ENCODE measurements at places on chromosomes 5 and 9.

DNA sequence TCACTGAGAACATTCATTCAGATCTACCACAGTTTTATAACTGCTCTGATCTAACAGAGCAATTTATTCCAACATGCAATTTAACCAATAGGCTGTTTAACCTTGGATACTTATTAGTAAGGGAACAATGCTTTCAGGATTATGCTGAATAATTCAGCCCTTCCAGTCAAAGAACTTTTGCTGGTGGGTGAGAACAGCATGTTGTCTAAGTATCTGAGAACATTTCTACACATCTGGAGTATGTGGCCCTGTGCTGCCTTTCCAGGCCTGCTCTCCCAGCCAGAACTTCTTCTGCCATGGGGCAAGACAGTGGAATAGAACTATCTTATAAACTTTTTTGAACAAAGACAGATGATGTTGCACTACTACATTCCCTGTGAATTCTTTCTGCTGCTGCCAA lies 55.8 kb downstream of the NFIB start:
- DNase-seq: no peak

GRCh38 chr9:127874301-127875221 lies 2.9 kb downstream of the AK1 start:
- no peak for DNase-seq

GRCh38 chr9:127022913-127023660 lies 99.3 kb downstream of the ANGPTL2 start:
- DNase-seq: no peak

DNA sequence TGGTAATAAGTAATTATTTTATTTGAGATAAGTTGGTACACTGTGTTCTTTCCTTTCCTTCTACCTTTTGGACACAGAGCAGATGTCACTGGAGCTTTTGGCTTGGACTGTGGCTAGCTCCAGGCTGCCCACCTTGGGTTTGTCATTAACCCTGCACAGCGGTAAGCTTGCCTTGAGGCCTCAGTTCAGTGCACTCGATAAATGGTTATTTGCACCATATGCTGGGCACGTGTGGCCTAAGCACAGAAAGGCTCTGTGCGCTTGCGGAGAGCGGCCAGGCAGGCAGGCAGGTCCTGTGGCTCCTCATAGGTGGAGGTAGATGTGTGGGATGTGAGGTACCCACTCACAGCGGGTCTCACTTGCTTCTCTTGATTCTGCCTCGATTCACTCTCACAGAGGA lies 30.0 kb upstream of the TENT4A start:
- no peak for DNase-seq

GRCh38 chr5:15774632-15775031 lies 274.7 kb downstream of the FBXL7 start:
- DNase-seq: no peak

DNA sequence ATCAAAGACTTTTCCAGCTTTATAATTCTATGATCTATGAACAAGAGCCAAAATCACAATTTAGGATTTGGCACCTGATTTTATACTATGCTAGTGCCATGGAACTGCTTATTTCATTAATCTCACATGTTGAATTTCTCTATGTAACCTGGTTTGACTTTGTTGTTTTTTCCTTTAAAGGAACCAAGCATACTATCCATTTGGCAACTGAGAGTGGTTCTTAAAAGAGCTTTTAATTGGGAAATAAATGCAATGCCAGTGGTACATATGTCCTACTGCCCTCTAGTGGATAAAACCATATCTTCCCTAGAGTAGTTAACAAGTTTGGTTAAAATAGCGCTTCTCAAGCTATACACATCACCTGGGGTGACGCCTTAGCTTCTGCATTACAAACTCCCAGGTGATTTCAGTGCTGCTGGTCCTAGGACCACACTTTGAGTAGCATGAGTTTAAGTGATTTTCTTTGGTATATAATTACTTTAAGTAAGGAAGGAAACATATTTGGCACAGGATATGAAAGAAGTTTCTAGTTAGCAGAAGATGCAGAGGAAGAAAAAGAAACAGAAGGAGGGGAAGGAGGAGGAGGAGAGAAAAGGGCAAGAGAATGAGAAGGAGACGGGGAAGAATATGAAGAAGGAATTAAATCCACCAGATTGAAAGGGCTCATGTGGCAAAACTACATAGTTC lies 56.8 kb downstream of the FGF10 start:
- DNase-seq: no peak

- DNase-seq: no peak
Measured at GRCh38 chr5:111738118-111738517, 18.9 kb downstream of the NREP start.

DNA sequence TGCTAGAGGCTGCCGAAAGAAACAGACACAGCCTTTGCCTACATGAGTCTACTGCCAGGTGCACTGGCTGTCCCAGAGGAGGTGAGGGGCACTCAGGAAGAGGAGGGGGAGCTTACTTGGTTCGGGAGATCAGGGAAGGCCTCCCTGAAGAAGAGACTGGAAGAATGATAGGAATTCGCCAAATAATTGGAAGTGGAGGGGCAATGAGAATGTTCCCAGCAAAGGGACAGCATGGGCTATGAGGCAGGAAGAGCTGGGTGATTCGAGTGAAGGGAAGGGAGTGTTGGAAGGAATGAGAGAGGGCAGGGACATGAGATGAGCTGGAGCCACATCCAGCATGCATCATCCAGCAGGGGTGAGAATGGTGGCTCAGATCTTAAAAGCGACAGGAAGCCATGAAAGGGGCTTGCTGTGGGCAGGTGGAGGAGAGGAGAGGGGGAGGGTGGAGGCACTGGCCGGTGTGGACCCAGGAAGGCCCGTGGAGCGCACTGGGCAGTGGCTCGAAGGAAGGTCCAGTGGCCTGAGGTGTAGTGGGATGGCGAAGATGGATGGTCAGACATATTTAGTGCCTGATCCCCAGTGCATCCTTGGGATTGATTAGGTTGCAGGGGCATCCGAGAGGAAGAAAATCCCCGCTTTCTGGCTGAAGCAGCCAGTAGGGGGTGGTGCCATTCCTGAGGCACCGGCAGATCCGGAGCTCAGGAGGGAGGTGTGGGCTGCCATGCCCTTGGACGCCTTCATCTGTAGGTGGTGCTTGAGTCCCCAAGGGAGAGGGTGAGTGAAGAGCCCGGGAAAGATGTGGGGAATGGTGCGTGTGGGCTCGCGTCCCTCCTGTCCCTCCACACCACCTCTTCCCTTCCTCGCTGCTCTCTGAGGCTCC lies 53.5 kb upstream of the GARNL3 start:
- no peak for DNase-seq

DNA sequence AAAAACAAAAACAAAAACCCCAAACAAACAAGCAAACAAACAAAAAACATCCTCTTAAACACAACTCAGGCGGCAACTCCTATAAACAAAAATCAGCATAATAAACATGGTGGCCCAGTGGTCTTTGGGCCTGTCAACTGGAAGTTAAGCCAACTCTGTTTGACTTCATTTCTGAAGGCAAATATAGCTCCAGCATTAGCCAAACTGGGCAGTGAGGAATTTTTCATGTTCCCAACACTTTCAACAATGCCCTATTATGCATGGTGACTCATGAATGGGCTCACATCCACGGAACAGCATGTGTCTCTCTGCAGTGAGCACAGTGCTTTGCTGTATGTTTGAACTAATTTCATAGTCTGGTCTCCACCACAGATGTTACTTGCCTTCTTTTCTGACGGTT lies 143.9 kb upstream of the STC2 start:
- DNase-seq: peak; percentile 83

GRCh38 chr5:145969714-145970092 lies 33.3 kb downstream of the SH3RF2 start:
- no peak for DNase-seq

GRCh38 chr5:88487066-88487465 lies 218.4 kb upstream of the TMEM161B start:
- DNase-seq: no peak

- DNase-seq: no peak
Measured at GRCh38 chr9:98479967-98480847, 224.8 kb upstream of the TBC1D2 start.

DNA sequence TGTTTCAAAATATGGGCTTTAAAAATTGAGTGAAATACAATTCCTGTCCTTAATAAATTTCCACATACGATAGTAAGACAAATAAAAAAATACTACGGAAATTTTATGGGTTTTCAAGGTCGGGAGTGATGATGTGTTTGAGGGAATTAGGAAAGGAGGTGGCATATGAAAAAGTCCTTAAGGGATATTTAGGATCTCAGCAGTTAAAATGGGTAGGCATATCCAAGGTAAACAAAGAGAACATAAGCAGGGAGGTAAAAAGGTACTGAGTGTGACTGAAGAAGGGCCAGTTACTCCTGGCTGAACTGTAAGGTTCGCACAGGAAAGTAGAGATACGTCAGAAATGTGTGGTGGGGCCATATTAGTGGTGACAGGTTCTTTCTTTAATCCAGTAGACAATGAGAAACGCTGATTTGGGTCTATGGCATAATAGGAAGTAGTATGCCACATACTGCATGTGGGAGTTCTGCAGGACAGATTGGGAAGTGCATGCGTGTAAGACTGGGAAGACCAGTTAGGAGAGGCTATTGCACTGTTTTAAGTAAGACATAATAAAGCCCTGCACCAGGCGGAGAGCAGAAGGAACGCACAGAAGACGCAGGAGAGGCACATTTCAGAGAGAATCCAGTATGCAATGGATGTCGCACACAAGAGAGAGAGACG lies 937 bp upstream of the HMGCR start:
- DNase-seq: peak; percentile 40

- peak; percentile 14 for DNase-seq
Measured at GRCh38 chr9:131635285-131635684, 90.0 kb downstream of the PRRT1B start.

GRCh38 chr5:42131081-42131480 lies 206.0 kb downstream of the FBXO4 start:
- DNase-seq: no peak

- DNase-seq: peak; percentile 63
Measured at GRCh38 chr5:172766287-172767108, 4.5 kb downstream of the DUSP1 start.

GRCh38 chr5:127400946-127401670 lies 110.5 kb downstream of the MEGF10 start:
- no peak for DNase-seq

GRCh38 chr5:107864793-107865192 lies 194.1 kb upstream of the EFNA5 start:
- DNase-seq: no peak

GRCh38 chr5:177402271-177403043 lies 2.0 kb upstream of the PFN3 start:
- DNase-seq: no peak

DNA sequence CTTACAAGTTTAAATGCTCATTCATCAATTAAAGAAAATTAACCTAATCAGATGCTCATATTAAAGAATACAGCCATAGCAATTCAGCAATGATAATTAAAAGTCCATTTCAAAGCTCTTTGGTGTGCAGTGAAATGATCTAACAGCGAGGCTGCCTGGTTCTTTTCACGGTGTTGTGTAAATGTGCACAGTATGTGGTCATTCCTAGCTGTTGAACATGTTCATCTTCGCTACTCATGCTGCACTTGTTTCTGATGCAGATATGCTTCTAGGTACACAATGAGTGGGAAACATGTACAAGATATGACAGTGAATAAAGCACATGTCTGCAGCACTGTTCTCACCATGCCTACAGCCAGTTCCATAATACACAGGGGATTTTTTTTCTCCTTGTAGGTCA lies 163.5 kb downstream of the NR2F1-AS1 start:
- no peak for DNase-seq

- DNase-seq: no peak
Measured at GRCh38 chr5:181053488-181054121, 13.5 kb downstream of the BTNL9 start.

DNA sequence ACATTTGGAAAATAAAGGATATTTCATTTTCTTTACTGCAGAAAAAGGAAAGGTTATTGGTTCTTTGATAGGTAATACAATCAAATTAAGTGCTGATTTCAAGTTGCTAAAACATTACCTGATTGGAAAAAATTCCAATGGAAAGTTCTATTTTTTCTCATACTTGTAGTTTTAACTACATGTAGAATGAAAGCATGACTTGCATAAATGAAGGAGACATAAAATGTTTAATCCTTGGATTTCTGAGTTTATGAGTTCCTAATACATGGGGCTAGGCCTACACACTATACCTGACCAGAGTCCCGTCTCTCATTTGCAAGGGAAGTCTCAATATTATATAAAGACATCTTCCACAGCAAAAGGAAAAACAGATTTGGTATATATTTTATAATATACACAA lies 5.2 kb upstream of the MEIKIN start:
- no peak for DNase-seq

DNA sequence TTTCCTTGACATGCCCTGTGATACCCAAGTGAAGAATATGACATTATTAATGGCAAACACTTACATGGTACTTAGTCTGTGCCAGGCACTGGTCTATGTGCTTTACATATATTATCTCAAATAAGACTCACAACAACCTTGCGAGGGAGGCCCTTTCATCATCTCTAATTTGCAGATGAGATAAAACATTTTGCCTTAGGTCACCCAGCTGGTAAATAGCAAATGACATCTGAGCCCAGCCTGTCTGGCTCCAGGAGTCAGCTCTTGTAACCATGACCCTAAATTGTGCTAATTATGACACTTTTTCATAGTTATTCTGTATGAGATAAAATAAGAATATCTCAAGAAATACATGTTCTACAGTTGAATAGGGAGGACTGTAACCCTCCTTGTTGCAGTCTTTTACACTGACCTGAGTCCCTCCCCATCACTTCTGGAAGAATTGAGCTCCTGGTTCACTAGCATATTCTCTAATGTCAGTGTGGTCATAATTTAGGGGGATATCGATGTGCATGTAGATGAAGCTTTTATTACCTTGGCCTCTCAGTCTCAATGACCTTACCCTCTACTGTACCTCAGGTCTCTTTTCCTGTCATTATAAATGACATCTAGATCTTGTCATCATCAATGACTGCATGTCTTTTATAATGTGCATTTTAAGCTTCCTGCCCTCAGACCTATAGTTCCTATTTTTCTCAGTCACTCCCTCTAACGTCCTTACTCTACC lies 126.1 kb upstream of the HAPLN1 start:
- DNase-seq: no peak

DNA sequence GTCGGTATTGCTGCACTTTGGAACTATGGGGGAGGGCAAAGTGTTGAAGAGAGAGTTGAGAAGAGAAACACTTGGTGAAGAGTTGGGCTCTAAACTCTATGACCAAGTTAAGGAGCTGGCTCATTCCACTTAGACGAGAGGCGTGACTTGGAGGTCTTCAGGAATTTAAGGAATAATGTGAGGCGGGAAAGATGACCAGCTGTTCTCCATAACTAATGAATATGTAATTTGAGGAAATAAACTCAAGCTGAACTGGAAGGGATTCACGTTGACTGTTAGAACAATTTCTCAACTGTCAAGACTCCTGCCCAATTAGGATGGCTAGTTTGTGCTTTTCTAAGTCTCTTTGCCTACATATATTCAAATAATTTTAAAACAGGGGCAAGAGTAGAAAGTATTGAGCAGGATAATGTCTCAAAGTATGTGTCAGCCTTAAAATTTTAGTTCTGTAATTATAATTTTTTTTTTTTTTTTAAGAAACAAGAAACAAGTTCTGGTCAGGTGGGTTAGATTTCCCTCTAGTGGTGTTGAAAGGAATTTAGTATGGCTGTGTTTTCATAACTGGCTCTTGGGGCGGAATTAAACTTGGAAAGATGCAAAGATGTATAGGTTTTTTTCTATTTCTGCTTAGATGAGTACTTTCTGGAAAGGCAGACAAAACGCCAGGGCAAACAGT lies 33.4 kb downstream of the TMEM252 start:
- DNase-seq: no peak
